ENCODE measurements at places on chromosomes 3 and 15.
A peak's percentile ranks its signal among the peaks of the same experiment; 100 is the strongest.

GRCh38 chr3:123239756-123240155, 38.0 kb downstream of the SEC22A start:
- no peak for DNase-seq

DNA sequence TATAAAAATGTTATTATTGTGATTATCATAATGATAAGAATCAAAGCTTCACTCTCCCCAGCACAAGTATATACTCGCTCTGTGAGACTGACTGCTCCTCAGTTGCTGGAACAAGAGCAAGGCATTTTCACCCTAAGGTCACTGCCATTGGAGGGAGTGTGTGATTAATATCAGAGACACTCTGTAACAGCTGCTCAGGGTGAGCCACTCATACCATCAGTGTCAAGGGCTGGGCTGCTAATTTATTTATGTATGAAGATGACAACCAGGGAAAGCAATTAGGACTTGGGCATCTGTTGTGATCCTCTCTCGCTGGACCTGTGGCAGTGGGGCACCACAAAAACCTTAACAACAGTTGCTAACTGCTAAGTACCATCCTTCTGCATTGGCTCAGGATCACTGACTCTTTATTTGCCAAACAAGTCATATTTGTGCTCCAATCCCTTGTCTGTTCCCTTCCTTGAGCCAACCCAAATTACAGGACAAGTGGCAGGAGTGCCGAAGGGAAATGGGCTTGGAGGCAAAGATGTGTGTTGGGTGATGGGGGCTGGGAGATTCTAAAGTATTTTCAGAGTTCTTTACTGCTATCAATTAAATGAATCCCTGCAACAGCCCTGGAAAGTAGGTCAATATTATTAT, 297.5 kb upstream of the STT3B start:
- no peak for DNase-seq

- no peak for DNase-seq
Observed at GRCh38 chr3:45852828-45853227, 10.9 kb upstream of the LZTFL1 start.

- DNase-seq: peak; percentile 52
Observed at GRCh38 chr3:37907906-37908305, 46.2 kb downstream of the CTDSPL start.

GRCh38 chr3:125129512-125129997, 73.8 kb upstream of the HEG1 start:
- DNase-seq: peak; percentile 21

DNA sequence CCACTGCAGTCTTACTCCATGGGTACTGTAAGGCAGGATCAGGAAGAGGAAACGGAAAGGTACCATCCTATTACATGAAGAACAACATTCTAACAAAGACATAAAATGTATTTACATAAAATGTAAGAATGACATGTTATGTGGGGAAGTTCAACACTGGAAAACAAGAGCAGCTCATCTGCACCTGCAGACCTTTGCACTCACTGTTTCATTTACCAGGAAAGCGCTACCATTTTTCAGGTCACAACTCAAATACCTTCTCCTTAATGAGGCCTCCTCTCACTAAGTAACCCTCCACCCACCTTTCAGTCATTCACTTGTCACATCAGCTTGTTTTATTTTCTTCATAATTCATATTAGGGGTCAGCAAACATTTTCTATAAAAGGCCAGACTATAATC, 2.6 kb downstream of the TMCC1 start:
- DNase-seq: no peak

DNA sequence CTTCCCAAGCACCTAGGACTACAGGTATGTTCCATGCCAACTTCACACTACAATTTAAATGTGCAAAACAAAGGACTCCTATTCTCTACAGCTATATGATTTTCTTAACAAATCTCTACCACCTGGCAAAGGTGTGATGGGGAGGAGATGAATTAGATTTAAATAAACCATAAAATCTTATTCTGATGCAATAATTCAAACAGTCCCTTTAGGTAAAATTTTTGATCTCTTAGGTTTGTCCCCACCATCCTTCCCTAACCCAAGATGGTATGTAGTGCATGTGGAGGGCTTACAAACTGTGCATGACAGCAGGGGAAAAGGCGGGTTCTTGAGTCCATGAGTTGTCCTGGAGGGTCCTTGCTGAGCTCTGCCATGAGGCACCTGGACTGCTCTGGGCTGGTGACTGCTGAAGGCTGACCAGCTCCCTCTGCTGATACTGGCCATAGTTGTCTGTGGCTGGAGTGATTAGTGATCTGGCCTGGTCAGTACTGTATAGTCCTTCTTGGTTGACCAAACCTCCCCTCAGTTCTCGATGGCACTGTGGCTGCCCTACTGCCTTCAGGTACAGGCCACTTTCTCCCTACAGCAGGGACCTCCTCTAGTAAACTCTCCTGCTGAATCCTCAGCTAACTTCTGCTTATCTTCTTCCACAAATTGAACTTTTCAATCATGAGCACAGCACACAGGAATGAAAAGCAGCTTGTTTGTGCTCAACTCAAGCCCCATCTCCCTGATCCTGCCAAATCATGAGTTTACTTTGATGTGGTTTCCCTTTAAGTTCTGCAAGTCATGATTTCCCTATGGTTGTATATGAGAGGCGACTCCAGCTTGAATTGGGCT, 30.1 kb downstream of the CFAP161 start:
- DNase-seq: no peak

DNA sequence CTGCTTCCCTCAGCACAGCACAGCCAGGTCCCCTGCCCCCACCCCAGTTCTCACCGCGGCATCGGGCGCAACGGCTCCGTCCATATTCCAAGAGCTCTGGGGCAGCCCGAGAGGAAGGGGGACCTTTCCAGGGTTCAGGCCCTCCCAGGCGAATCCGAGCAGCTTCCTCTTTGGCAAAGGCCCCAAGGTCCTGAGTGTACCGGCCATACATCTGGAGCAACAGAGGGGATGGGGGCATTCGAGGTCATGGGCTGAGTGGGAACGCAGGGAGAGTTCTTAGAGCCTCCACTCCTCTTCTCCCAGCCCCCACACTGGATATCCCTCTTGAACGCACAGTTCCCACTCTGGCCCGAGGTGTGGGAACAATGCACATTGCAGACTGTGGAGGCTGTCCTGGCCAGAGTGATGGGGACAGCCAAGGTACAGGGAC, 2.5 kb downstream of the CLCN2 start:
- DNase-seq: no peak

All from midbrain (tissue), 1 donor.